ENCODE measurements at places on chromosomes 13 and 19.

GRCh38 chr13:80235166-80235966, 105.6 kb downstream of the SPRY2 start:
- DNase-seq: no peak

- no peak for DNase-seq
Measured at GRCh38 chr13:112734696-112735547, 45.1 kb downstream of the ATP11A start.

- no peak for DNase-seq
Measured at GRCh38 chr13:52837850-52838249, 10.6 kb downstream of the PCDH8 start.

DNA sequence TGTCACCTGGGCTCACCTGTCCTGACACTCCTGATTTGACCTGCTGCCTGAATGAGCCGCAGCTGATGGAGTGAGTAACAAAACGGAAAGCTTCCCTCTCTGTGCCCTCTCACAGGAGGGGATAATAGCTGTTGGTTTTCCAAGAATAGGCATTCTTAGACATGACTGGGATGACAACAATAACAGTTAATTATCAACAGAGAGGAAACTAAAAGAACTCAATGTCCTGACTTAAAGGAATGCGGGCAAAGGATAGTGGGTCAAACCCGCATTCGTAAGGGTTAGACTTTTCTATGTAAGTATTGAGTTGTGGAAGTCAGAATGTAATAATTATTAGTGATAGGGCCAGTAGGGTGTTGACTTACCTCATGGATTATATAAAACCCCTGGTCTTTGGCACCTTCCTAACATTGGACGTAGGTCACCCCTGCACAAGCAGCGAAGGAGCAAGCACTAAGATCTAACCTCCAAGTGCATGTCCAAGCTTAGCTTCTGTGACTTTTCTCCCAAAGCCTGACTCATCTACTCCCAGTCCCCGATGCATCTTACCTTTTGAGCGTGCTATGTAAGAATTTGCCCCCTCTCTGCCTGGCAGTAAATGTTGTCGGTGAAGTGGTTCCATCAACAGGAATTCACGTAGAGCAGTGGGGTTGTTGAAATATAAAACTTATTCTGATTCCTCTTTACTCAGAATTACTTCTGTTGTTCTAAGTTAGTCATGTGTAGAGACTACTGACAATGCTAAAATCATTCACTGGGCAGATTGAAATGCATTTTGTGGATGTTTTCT, 442.3 kb downstream of the FGF9 start:
- no peak for DNase-seq

- DNase-seq: no peak
Measured at GRCh38 chr13:24076109-24076508, 84.4 kb upstream of the SPATA13 start.

DNA sequence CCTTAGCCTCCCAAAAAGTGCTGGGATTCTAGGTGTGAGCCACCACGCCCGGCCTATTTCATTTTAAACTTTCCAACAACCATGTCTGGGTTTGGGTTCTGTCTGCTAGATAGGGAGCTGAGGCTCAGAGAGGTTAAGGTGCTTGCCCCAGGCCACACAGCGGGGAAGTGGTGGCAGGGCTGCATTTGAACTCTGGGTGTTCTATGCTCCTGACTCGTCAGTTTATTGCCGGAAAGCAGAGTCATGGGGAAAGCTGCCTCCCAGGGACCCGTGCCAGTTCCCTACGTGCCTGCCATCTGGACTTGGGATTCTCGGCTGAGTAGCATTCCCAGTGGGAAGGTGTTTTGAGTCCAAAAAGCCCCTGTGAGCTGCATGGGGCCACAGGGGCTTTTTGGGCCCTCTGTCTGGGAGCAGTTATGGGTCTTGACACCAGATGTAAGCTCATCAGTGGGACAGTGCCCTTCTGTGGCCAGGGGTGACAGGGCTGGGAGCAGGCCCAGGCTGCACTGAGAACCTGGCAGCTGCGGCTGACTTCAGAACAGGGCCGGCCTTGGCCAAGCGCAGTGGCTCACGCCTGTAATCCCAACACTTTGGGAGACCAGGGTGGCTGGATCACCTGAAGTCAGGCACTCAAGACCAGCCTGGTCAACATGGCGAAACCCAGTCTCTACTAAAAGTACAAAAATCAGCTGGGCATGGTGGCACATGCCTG, 10.9 kb downstream of the RFX1 start:
- DNase-seq: no peak

DNA sequence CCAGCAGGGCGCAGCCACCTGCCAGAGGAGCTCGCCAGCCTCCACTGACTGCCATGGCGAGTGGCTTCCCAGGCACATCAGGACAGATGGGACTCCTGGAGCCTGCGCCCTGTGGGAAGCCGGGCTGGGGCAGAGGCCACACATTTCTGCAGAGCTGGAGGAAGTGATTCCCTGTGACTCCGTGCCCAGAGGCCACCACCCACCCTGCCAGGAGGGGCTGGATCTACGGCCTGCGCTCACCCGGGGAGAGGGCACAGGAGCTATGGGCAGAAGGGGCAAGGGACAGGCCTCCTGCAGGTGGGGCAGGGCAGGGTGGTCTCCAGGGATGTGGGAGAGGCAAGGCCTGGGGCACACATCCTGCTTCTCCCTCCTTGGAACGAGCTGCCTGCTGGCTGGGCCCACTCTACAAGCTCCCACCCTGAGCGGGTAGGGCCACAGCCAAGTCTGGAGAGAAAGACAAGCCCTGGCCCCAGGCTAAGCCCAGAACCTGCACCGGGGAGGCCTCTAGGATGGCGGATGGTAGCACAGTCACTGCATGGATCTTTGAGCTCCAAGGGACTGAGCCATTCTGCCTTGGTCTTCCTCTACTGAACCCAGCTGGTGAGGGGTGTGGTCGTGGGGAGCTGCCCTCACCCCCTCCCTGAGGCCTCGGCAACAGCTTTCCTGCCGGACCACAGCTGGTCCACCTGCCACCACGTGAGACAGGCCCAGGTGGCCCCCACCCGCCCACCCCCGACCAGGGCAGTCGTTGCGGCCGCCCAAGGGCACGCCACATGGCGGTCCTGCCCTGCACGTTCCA, 40.6 kb downstream of the CEBPG start:
- DNase-seq: no peak

- no peak for DNase-seq
Measured at GRCh38 chr19:13220847-13221246, 70.6 kb downstream of the IER2 start.

DNA sequence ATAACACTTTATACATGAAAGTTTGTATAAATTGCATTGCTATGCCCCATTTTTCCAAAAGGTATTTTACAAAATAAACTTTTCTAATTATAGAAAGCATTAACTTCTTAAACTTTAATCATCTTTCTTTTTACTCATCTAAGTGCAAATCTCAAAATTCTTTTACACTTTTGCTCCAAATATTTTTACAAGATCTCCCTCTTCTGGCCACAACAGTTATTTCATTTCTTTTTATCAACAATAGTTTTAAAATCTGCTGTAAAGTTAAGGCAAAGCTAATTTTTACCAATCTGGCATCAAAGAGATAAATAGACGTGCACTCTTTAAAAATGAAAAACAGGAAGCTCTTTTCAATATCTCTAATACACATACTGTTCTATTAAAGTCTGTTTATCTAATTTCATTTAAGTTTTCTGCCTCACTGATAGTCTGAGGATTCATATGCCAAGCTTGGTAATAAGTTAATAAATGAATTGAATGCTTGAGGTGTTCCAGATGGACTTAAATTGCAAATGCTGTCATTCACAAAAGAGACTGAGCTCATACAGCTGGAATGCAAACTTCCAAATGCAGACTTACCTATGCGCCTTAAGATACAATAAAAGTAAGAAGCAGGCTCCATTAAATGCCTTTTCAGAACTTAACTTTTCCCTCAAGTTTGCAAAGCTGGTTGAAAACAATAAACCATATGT, 583.0 kb upstream of the ATXN8OS start:
- no peak for DNase-seq

All from immature natural killer cell (primary cell).